GM04504 (cell line): ENCODE measurements at places on chromosomes 5 and 9.

DNA sequence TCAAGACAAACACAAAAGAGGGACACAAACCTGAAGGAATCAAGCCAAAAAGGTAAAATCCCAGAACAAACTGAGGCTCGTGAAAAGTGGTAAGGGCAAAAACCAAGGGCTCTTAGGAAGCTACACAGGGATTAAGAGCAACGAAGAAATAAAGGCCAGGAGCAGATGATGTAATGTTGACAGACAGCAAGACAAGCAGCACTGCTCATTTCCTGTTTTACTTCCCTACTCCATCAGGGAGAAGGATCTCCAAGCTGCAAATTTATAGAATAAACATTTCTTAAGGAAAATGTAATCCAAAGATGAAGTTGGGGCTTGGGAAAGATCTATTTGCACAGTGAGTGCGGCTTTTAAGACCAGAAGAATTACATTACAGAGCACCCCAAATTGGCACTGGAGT, 182.3 kb upstream of the MAP1B start:
- no peak for DNase-seq

DNA sequence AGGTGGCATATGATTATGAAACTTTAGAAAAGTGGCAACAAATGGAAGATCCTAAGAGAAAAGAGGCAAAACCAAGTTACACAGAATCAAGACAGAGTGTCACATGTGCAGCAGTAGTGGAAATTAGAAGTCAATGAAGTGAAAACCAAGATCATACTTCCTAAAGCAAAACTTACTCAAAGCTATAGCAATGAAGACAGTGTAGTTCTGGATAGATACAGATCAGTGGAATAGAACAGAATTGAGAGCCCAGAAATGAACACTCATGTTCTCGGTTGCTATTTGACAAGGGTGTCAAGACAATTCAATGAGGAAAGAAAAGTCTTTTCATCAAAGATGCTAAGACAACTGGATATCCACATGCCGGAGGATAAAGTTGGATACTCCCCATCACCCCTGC, 43.5 kb downstream of the NAA35 start:
- no peak for DNase-seq

DNA sequence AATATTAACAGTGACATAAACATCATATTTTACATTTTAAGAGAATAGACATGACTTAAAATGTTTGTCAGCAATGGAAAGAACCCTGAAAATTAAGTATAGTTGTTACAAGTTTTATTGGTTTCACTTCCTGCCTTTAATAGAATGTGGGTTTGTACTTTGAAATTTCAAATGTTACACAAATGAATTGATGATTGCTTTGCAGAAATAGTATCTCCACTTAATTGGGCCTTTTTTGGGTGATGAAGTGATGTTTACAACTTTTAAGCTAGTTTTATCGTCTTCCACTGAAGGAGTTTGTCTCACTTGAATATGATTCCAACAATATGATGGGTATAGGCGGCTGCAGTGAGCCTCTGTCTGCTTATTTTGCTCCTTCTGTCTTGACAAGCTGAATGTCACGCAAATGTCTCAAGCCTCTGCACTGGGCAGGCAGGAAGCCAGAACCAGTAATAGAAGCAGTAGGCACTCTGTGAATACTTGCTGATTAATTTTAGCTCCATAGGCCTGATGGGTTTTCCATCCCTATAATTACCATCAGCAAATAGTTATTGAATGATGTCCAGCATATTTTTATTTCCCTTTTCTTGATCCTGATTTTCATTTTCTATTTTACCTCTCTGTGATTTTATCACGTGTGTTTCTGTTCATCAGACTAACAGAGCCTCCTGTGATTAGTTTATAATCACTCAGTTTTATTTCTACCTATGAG, 10.6 kb upstream of the NR3C1 start:
- DNase-seq: no peak

DNA sequence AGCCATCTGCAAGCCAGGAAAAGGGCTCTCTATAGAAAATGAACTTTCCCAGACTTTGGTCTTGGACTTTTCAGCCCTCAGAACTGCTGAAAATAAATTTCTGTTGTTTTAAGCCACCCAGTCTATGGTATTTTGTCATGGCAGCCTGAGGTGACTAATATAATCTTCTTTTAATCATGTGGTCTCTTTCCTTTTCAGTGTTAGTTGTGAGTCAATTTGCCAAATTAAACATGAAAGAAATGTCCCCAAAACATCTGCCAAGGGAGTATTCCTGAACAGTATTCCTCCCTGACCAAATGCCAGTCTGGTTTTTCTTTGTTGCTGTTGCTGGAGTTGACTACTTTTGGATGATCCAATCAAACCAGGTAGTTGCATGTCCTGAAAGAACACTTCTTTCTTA, 4.7 kb upstream of the YTHDC2 start:
- DNase-seq: no peak

GRCh38 chr9:127423476-127423933, 677 bp upstream of the ZNF79 start:
- DNase-seq: no peak

GRCh38 chr9:133758228-133758627, 20.1 kb upstream of the SARDH start:
- DNase-seq: no peak

DNA sequence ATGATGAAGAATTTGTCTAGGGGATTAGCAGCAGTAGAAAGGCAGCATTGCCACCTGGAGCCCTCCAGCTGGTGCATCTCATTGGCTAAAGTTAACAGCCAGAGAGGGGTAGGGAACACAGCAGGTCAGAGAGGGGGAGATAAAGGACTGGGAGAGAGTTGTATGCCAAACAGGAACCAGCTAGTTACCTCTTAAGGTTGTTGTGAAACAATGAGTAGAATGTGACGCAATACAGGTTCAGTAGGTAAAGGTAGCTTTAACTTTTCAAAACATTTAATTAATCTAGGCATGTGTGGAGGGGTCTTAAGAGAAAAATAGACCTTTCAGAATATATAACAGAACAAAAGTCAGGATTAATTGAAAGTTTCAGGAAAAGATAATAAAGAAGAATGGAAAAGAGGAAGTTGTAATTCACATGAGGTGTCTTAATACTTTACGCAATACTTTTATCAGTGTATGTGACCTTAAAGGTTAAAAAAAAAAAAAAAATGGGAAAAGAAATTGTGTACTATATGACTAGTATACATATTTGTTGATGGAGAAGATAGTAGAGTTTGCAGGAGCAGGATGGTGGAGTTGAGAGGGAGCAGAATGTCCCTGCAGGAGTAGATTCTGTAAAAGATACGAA, 14.3 kb downstream of the FBXO38 start:
- DNase-seq: no peak

DNA sequence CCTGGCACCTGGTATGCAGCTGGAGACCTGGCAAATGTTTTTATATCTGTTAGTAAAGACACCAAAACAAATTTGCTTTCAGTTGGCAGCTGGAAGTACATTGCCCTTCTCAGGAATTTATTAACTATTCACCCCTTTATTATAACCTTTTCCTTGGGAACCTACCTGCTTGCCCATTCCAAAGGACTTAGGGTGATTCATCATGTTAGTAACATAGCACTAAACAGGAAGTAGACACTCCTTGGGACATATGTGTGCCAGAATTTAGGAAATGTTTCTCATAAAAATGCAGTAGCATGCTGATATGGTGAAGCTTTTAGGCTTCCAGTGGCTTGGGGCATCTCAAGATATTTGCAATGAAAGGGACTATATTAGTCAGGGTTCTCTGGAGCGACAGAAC, 184.2 kb downstream of the DMAC1 start:
- no peak for DNase-seq

DNA sequence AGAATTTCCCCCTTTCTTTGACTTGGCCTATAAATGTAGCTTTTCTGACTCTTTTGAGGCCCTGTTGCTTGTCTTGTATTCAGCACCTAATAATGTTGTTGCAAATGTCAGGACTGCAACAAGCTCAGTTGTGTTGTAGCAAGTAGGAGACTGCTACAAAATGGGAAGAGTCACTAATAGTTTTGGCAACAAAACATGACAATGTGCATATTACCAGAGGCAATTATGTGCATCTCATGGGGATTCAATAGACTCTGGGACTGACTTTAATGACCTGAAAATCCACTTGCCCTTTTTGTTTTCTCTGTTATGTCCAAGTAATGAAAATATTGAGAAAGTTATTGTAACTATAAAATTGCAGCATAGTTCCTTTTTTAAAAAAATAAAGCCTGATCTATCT, 368.4 kb downstream of the OSTF1 start:
- no peak for DNase-seq

- DNase-seq: no peak
Measured at GRCh38 chr9:76521906-76522305, 62.9 kb downstream of the GCNT1 start.

DNA sequence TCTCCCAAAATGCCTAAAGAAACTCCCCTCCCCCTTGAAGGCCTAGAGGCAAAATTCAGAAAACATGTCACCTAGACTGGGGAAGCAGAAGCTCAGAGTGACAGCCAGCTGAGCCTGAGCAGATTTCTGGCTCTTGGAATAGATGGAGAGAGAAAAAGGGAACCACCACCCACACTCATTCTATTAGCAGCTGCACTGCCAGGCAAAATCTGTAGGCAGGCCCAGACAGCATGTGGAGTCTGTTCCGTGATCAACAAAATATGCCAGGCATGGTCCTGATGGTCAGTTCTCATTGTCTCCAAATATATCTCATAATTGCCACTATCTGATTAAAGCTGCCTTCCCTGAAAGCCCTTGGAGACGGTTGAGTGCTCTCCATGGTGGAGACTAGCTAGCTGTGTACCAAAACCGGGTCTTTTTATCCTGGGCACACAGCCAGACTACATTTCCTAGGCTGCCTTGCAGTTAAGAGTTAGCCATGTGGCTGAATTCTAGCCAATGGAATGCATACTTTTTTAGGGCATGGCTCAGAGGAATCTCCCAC, 131.7 kb upstream of the GPR151 start:
- no peak for DNase-seq

GRCh38 chr5:141850244-141850768, 27.9 kb downstream of the PCDH1 start:
- no peak for DNase-seq

DNA sequence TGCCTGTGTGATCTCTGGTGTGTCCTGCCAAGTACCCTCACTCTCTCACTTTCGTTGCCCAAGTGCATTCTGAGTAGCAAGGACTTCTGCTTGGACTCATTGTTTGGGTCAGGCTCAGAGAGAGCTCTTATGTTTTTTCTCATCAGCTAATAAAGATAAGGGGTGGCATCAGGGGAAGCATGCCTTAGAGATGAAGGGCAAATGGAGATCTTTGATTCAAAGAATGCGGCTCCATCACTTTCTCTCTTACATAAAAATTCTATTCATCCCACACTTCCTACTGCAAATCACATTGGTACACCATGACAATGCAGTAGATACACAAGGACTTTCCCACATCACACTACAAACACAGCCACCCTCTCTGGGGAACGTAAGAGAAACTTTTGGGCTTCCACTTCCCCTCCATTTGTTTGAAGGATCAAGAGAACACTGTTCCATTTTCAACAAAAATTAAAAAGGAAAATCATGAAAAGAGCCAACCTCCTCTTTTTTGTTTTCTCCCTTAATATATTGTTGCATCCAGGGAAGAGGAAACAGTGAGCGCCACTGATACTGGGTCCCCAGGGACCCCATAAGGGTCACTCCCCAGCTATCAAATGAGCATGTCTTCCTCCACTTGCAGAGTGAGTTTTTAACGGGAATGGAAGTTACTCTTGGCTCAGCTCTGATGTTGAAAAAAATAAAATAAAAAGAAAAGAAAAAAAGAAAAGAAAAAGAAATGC, 73.0 kb downstream of the ZNF366 start:
- no peak for DNase-seq

DNA sequence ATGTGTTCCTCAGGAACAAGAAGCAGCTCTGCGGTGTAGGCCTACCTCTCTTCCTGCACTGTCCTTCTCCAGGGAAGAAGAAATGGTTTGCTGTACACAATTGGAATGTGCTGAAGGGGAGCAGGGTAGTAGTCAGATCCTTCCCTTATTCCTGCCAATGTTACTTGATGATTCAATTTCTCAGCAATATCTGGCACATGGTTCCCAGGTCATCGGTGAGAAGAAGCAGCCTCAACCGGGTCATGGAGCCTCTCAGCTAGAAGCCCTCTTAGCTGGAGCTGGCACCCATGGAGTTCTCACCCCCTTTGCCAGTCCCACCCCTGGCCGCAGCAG, 36.9 kb downstream of the ACTBL2 start:
- no peak for DNase-seq

- DNase-seq: peak; percentile 40
Measured at GRCh38 chr5:59066367-59067163, 483.7 kb downstream of the RAB3C start.

GRCh38 chr9:76905791-76906646, at the start of gene PRUNE2:
Gene PRUNE2, minus strand, starts transcription at chr9:76906114. Its CDS starts 151 bp downstream, at chr9:76905963.
- DNase-seq: peak; percentile 11

DNA sequence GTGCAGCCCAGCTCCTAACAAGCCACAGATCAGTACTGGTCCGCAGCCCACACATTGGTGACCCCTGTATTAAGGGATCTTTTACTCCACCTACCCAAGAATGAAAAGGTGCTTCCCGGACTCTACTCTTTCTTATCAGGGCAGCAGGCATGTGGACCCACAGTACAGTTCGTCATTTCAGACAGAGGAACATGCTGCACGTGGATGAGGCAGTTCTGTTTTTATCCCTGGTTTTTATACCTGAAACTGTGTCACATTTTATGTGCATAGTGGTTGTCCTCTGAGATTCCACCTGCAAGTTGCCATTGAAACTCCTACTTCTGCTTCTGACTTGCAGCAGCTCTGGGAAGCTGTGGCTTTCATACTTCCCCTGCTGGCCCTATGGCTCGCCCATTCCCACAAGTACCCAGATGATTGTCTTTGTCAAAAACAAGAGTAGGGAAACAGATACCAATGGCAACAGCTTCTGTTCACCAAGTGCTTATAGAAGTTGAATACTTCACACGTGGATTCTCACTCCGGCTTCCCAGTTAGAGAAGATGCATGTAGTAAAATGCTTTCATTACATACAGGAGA, 208.0 kb downstream of the TRIO start:
- no peak for DNase-seq

- no peak for DNase-seq
Measured at GRCh38 chr9:16135968-16136367, 583.1 kb downstream of the CCDC171 start.

- no peak for DNase-seq
Measured at GRCh38 chr5:7856855-7857254, 5.9 kb upstream of the CFAP90 start.

GRCh38 chr5:130963798-130964197, 201.3 kb downstream of the HINT1 start:
- no peak for DNase-seq

DNA sequence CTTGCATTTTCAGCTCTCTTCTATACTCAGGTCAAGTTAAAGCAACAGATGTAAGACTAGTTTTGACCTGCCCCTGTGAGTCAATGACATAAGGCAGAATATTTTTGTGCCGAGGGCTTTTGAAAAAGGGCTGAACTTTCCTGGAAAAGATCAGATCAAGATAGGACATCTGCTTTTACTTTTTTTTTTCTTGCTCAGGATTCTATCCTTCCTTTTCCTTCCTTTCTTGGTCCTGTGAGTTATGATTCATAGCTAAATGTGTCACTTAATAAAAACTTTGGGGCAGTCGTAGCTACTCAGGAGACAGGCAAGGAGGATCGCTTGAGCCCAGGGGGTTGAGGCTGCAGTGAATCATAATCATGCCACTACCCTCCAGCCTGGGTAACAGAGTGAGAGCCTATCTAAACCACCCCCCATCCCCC, 84.3 kb upstream of the BRINP1 start:
- DNase-seq: peak; percentile 7
